ENCODE measurements at places on chromosomes 11 and 22.

DNA sequence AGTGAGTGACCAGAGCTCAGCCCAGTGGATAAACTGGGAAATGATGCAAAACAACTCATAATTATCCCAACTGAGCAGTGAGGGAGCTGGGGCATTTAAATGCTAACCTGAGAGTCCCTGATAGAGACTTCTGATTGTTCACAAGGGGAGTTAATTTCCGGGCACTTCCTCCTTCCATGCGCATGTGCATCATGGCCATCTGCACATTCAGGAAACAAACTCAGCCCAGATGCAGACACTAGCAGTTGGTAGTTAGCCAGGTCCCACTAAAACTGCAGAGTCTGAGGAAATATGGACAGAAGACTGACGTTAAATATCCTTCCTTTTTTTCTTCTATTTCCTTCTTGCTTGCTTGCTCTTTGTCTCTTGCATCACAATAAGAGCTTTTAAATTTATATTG, 852.1 kb upstream of the LRRC4C start:
- no peak for DNase-seq

- no peak for DNase-seq
These were observed 1680.6 kb upstream of the RAG2 start for GRCh38 chr11:38278457-38279141.

DNA sequence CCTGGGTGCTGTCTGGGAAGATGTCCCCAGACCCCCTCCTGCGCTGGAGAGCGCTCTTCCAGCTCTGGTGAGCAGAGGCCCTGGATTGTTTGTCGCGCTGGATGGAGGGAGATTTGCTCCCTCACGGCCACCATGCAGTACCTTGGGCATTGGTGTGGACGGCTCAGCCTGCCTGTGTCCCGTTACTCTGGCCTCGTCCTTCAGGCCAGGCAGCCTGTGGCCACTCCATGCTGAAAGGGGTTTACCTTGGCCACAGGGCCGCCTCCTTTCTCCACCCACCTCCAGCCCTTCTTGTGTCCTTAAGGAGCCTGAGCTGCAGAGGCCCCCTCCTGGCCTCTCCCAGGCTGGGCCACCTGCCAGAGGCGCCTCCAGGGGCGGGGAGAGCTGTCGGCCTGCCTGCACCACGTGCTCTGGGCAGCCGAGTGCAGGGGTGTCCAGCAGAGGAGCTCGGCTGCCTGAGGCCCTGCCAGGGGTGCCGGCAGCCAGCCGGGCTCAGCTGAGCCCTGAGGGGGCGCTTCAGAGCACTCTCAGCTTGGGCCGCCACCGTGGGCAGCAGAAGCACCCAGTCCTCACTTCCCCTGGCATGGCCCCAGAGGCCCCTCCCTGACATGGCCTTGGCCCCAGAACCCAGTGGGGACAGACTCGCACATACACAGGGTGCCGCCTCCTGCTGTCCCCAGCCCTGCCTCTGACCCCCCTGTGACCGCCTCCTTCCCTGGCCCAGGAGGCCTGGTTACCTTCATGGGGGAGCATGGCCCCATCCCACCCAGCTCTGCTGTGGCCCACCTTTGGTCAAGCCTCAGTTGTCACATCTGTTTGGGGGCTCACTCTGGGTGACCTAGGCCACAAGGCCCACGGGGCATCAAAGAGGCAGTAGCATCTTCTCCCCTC, 3.4 kb downstream of the CCND1 start:
- peak; percentile 28 for DNase-seq

GRCh38 chr11:126925321-126926093, 75.1 kb downstream of the KIRREL3 start:
- DNase-seq = no peak

GRCh38 chr11:126968915-126969314, 31.7 kb downstream of the KIRREL3 start:
- no peak for DNase-seq

- DNase-seq = no peak
These were observed 14.1 kb downstream of the DERL3 start for GRCh38 chr22:23824476-23825245.

GRCh38 chr11:111976767-111977145, 39.6 kb downstream of the DIXDC1 start:
- DNase-seq = no peak

DNA sequence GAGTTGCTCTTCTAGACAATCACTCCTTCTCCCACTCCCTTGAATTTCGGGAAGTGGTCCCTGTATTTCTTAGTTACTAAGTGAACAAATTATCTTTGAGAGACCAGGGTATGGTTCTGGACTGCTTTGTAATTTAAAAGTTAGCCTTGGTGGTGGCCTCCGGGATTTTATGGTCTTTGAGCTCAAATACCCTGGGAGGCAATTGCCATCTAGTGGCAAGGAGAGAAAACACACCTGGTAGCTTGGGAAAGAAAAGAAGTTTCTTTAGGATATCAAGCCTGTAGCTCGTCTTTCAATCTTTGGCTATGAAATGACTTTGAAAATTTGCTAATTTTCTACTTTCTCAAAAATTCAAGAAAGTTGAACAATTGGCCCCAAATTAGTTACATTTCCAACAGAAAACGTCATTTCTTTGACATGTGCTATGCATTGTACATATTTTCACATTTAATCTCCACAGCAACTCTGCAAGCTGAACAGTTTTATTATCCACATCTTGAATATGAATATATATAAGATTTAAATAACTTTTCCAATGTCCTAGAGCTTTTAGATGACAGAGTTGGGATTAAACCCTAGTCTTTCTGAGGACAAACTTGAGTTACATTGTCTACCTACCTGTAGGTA, 39.1 kb downstream of the MMP27 start:
- DNase-seq = peak; percentile 50

DNA sequence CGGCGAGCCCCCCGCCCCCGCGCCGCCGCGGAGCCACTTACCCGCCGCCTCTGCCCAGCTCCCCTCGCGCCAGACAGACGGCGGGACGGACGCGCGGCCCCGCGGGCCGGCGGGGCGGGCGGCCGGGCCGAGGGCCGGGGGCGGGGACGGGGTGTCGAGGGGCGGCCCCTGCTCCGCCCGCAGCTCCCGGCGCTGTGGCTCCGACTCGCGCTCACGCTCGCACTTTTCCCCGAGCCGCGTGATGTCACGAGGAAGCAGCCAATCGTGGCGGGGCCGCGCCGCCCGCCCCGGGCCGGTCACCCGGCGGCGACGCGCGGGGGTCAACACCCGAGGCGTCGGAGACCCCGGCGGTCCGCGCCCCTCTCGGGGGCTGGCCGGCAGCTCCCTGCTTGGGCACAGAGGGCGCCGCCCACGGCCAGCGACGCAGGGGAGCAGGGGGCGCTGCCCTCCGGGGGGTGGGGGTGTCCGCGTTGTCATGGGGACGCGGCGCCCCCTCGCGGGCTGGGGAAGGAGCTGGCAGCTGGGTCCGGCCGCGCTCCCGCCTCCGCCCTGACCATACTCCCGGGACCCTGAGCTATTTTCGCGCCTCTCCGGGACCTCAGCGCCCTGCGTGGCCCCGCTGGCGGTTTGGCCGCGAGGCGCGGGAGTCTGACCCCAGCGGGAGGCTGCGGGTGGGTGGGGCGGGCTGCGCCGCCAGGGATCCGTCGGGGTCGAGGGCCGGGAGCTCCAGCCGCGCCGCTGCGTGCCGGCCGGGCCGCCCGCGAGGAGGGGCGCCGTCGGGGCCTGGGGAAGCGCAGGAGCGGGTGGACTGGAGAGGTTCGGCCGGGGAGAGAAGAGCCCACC, at the start of gene CHRM4:
Gene CHRM4, minus strand, starts transcription at position 199 of the 843 bp plus-strand sequence. CDS start 5,219 bp downstream, outside the sequence.
- DNase-seq = no peak

DNA sequence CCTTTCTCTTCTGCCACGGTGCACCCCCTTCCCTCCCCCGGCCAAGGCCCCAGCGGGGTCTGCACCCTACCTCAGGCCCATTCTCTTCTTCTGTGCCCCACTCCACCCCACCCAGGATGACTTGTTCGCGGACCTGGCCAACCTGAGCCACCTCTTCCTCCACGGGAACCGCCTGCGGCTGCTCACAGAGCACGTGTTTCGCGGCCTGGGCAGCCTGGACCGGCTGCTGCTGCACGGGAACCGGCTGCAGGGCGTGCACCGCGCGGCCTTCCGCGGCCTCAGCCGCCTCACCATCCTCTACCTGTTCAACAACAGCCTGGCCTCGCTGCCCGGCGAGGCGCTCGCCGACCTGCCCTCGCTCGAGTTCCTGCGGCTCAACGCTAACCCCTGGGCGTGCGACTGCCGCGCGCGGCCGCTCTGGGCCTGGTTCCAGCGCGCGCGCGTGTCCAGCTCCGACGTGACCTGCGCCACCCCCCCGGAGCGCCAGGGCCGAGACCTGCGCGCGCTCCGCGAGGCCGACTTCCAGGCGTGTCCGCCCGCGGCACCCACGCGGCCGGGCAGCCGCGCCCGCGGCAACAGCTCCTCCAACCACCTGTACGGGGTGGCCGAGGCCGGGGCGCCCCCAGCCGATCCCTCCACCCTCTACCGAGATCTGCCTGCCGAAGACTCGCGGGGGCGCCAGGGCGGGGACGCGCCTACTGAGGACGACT, 15.9 kb downstream of the RTN4RL2 start:
- DNase-seq = no peak

- no peak for DNase-seq
These were observed 94.9 kb downstream of the GRIK4 start for GRCh38 chr11:120606211-120607010.

GRCh38 chr11:36746886-36747710, 149.1 kb upstream of the RAG2 start:
- peak; percentile 85 for DNase-seq

DNA sequence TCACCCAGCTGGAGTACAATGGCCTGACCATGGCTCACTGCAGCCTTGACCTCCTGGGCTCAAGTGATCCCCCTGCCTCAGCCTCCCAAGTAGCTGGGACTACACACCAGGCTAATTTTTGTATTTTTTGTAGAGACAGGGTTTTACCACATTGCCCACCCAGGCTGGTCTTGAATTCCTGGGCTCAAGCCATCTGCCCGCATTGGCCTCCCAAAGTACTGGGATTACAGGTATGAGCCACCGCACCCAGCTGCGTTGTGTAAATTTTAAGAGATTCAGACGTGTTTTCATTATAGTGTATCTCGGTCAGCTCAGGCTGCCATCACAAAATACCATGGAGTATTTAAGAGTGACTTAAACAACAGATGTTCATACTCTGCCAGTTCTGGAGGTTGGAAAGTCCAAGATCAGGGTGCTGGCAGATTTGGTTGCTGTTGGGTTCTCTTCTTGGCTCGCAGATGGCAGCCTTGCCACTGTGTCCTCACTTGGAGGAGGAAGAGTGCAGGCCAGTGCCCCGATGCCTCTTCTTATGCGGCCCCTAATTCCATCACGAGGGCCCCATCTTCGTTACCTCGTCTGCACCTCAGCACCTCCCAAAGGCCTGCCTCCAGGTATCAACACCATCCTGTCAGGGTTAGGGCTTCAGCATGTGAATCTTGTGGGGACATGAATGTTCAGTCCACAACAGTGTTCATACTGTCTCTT, 32.6 kb upstream of the PARVB start:
- DNase-seq = no peak

- DNase-seq = no peak
These were observed 562 bp downstream of the ZBED4 start for GRCh38 chr22:49853981-49854831.

DNA sequence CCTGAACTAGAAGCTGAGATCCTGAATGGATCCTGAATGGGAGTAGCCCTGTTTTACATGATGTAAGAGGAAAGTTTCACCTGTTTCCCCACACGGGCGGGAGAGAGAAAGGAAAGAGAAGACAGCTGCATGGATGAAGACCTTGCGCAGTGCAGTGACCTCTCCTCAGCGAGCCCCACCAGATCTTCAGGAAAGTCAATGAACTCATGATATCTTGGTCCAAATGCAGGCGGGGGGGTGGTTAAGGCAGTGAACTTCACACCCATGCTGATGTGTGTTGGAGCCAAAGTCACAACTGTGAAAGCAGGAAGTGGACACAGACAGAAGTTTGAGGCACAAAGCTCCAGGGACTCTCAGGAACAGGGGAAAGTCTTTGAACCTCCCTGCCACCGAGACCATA, 8.6 kb upstream of the FJX1 start:
- no peak for DNase-seq

DNA sequence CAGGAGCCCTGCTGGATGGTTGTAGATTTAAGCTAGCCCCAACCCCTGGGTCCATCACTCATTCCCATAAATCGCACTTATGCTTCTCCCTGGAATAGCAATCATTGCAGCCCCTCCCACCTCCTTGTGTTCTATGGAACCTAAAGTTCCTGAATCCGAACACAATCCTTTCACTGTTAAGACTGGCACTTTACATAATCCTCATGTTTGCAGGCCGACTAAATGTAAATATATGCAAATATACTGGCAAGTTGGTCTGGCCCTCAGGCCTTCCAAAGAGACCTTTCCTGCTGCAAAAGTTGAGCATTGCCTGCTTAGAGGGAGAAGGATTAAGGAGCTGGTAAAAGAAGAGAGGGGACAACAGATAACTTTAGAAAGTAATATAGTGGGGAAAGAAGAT, 892.9 kb downstream of the OPCML start:
- no peak for DNase-seq

DNA sequence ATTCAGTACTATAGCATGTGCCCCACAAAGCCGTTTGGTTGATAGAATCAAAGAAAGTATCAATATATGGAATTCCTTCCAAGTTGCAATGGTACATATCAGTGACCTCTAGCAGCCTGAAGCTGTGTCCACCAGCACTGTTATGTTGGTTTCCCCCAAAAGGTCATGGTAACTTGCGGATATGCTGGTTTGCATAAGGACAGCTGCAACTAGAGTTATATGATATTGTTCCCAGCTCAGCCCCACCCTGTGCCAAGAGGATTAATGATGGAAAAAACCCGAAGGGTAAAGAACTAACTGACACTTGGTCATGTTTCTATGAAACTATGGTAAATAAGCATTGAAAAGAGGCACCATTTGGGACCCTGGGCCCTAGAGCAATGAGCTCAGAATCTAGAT, 93.5 kb downstream of the PDHX start:
- no peak for DNase-seq

DNA sequence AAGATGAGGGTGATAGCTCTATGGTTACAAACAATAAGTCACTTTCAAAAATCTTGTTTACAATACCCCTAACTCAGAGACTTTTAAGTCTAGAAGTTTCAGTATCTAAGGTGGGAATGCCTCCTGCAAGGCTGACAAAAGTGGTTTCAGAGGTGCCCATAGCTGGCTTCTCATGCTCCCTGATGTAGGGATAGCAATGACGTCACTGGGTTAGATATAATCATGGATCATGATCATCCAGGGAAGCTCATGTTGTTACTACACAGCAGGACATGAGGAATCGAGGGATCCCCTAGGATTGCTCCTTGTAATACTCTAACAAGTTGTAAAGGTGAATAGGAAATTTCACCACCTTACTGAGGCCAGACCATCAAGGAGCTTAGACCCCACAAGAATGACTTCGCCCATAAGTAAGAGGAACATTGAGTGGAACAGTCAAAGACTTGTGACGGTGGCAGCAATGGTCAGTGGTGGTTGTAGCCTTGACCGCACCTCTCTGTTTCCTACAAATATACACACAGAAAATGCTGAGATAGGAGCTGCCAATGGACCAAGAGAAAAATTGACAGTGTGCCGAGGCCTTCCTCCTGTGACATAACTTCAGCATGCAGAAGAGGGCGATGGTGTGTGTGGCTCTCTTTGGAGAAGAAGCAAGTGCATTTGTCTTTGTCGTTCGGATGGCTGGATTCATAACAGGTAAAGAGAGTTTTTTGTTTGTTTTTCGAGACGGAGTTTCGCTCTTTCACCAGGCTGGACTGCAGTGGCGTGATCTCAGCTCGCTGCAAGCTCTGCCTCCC, 15.6 kb downstream of the APOL4 start:
- DNase-seq = no peak

Measured in kidney glomerular epithelial cell (primary cell).